Cerebellar nuclear complex (tissue), 1 donor: ENCODE measurements at places on chromosomes 7 and 10.

GRCh38 chr7:55509322-55509721 lies 63.0 kb downstream of the VOPP1 start:
- DNase-seq, result no peak

DNA sequence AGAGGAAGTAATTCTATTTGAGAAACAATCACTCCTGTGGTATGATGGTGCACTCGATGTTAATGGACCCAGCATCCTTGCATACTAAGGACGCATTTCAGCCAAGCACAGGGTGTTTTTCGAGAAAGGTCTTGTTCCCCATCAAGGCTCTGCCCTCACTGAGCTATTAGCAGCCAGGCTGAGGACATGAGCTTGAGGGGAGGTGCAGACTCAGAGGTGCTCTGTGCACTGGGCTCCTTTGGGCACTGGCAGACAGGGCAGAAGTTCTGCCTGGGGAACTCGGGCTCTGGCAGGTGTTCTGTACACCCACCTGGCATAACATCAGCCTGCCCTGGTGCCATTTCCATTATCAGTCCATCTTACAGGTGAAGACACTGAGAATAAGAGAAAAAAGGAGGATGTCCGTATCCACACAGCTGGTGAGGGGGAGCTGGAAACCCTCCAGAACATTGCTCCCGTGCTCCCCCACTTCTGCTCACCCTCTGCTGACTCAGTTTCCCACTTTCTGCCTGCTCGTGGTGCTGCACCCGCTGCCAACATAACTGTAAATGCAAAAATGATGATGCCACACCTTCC lies 92.7 kb upstream of the RET start:
- no peak for DNase-seq

DNA sequence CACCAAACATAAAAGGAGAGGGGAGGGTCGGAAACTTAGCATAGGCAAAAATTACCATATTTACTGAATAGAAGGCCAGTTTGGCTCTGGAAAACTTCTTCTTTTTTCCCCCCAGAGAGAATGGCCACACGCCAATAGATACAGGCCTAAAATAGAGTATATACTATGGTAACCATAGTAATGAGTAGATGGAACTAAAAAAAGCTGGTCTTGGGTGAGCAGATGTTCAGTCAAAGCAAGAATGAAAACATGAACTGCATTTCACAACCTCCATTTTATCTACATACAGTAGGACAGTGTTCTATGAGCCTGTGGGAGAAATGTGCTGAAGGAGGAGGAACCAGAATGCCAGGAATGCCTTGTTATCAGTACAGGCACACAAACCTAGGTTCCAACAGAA lies 141.7 kb upstream of the SEMA3A start:
- DNase-seq, result no peak

- DNase-seq, result no peak
Observed at GRCh38 chr10:127759276-127759675, 22.3 kb downstream of the FOXI2 start.

DNA sequence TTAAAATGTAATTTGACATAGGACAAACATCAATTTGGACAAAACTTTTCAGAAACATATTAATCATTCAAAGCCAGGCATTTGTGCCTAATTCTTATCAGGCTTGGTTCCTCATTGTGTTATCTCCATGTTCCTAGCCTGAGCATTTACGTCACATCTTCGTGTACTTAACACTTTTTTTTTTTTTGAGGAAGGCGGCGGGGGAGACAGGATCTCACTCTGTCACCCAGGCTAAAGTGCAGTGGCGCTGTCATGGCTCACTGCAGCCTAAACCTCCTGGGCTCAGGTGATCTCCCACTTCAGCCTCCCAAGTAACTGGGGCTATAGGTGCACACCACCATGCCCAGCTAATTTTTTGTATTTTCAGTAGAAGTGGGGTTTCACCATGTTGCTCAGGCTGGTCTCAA lies 19.8 kb downstream of the HNRNPA2B1 start:
- DNase-seq, result no peak

GRCh38 chr7:31408140-31408729 lies 67.7 kb upstream of the NEUROD6 start:
- no peak for DNase-seq

GRCh38 chr10:28367929-28368484 lies 65.1 kb upstream of the MPP7 start:
- DNase-seq, result no peak

GRCh38 chr10:15725603-15726002 lies 5.9 kb upstream of the ITGA8 start:
- DNase-seq, result no peak

- no peak for DNase-seq
Observed at GRCh38 chr7:47739301-47739875, 157.5 kb upstream of the TNS3 start.
